Naive thymus-derived CD8-positive, alpha-beta T cell (primary cell): ENCODE measurements at places on chromosomes 4 and X. TPM values are rescaled to one million over a fixed set of nuclear protein-coding genes. Genes with fewer than 3 reads are reported as not detected.
A peak's percentile ranks its signal among the peaks of the same experiment; 100 is the strongest.

GRCh38 chrX:19810006-19810774 lies 77.2 kb downstream of the SH3KBP1 start:
- no peak for DNase-seq

DNA sequence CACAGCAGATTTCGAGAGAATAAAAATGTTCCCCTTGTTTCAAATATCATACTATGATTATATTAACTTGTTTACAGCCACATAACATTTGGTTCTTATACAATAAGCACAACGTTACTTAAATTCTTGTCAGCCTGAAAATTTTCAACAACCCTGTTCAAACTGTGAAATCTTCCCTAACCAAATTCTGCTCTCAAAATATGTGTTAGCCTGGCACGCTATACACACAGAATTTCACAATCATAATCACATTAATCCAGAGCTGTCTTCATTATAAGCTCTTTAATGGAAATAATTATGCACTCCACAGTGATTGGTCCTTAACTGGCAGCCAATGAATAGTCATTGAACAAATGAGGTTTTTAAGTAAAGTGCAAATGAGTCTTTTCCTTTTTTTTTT lies 7.3 kb upstream of the PRSS12 start:
- no peak for DNase-seq

GRCh38 chr4:114191496-114191895 lies 212.0 kb upstream of the ARSJ start:
- DNase-seq: no peak

DNA sequence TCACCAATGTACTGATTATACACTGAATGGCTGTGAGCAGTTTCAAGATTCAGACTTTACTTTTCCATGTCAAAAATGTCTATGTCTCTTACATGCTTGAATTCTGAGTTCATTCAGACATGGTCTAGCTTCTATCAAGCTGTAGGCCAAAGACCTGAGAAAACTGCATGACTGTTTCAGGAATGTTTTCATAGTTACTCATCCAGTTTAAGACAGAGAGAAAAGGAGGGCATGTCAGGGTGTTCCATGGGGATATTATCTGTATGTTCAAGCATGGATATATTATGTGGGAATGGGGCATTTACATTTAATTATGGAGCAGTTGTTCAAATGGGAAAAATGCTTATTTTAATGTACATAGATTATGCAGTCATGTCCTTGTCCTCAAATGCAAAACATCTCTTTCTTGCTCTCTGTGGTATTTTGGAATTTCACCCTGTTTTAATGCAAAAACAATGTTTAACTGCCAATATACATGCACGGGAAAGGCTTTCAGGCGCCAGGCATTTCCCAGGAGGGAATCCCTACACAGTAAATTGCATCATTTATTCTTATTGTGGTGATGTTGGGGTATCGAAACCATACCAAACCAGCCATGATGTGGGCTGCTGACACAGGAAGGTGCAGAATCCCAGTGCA lies 429.1 kb upstream of the INTU start:
- no peak for DNase-seq

DNA sequence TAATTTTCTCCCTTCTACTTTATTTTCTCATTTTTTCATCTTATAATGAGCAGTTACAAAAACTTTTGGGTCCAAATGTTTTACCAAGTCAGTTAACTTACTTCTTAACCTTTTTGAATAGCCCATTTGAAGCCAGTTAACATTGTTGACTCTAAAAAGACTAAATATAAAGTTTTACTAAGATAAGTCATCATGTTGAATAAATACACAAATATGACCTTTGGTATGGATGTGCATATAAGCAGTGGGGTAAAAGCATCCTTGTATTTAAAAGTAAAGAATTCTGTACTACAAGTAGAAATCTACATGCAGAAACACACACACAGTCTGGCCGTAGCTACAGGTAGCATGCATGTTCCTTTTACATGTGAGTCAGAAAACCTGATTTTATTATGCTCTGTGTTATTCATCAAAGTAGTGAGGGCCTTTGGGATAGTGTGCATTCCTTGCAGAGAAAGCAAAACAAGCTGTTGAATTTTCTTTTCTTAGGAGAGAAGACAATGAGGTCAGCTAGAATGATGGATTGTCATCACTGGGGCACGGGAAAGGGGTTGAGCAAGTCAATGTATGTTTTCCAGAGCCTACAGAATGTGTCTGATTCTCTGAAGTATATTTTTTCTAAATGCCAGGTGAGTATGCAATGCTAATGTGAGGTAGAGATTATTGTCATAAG lies 533.2 kb upstream of the AGA start:
- DNase-seq: no peak

GRCh38 chr4:68175562-68176155 lies 46.0 kb upstream of the TMPRSS11F start:
- peak; percentile 5 for DNase-seq

DNA sequence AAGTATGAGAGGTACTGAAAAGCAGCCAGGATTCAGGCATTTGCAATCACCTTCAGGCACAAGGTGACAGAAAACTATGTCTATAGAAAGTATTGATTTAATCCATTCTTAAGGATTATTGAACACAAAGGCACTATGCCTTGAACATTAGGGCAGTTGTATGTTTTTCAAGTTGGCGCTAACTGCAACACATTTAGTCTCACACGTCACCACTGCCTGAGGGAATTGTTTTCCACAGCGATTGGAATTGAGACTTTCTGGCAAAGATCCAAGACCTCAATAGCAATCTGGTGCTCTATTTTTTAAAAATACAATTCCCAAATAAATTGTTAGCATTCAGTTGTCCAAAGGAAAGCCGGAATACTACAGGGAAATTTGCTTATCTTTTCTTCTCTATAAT lies 52.7 kb upstream of the FTHL17 start:
- no peak for DNase-seq

GRCh38 chr4:143626134-143626911 lies 74.2 kb downstream of the FREM3 start:
- DNase-seq: no peak

- no peak for DNase-seq
Observed at GRCh38 chr4:152157629-152158028, 378.3 kb downstream of the FBXW7 start.

DNA sequence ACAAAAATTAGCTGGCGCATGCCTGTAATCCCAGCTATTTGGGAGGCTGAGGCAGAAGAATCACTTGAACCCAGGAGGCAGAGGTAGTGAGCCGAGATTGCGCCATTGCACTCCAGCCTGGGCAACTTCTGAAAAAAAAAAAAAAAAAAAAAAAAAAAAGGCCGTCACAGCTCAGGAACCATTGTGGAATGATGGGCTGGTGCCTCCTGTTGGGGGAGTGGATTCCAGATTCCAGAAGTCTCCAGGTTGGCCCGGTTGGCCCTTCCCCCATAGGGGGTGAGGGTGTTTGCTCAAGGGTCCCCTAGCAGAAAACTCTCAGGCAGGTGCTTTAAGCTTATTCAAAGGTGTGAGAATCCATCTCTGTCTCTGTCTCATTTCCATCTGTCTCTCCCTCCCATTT lies 11.5 kb downstream of the SH3TC1 start:
- DNase-seq: no peak

GRCh38 chr4:135412213-135412612 lies 1210.6 kb upstream of the PABPC4L start:
- DNase-seq: no peak

GRCh38 chr4:132479543-132479942 lies 669.6 kb upstream of the PCDH10 start:
- DNase-seq: no peak

DNA sequence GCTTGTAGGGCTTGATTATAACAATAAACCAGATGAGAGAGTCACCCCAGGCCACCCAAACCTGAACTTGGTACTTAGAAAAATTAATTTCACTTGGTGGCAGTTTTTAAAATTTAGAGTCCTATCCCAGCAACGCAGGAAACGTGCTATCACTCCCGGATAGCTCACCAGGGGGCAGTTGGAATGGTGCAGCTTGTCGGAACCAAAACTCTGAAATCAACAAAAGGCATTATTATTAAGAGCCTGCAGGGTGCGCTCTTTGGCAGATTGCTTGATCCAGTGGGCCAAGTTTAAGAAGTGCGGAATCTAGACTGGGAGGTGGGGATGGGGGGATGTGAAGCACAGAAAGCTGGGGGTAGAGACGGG lies 2.4 kb downstream of the FRAS1 start:
- no peak for DNase-seq

GRCh38 chr4:130747842-130748241 lies 1651.9 kb downstream of the C4orf33 start:
- DNase-seq: no peak

DNA sequence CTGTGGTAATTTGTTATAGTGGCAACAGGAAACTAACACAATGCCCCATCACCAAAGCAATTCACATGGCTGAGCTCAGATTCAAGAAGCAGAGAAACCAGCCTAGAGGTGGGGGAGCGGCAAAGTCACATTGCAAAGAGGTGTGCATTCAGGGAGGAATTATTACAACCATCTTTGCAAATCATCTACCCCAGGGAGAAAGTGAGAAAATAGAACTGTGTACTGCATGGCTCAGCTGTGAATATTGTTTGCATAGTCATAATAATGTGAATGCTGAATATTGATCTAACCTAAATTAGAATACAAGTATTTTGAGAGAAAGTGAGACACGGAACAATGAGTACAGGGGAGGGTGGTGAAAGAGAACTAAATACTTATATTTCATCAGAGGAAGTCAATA lies 387.9 kb downstream of the BCOR start:
- no peak for DNase-seq

GRCh38 chrX:9539605-9540387 lies 74.9 kb downstream of the TBL1X start:
- no peak for DNase-seq

DNA sequence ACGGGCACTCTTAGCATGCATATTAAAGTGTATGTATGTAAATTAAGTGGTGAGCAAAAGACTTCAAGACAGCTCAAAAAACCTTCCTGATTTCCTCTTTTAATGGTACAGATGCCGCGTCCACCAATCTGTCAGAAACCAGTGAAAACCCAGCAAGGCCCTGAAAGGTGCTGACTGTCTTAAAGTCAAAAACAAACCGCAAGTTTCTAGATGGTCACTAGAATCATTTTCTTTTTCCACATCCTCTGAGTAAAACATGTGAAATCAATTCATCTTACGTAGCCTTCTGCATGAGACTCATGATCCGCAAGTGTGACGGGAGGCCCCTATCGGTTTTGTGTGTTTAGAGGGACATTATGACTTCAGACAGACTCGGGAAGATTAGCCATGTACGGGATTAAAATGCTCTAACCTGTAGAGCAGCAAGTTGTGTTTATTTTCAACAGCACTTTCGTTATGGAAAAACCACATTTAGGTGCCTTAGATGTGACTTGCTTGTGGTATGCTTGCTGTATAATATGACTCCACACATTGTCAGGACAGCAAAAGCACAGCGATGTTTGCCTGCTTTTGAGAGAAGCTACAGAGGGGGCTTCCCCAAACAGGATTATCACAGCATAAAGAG lies 88.2 kb upstream of the STS start:
- DNase-seq: no peak

DNA sequence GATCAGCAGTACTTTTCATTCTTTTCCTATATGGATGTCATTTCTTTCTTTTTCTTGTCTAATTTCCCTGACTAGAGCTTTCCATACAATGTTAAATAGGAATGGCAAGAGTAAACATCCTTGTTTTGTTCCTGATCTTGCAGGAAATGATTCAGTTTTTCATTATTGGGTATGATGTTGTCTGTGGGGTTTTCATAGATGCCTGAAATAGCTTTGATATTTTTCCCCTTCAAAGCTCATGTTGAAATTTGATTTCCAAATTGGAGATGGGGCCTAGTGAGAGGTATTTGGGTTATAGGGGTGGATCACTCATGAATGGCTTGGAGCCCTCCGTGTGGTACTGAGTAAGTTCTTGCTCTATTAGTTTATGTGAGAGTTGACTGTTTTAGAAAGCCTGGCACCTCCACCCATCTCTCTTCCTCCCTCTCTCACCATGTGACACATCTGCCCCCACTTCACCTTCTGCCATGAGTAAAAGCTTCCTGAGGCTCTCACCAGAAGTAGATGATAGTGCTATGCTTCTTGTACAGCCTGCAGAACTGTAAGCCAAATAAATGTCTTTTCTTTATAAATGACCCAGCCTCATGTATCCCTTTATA lies 22.3 kb upstream of the VSIG1 start:
- no peak for DNase-seq

- DNase-seq: no peak
Observed at GRCh38 chr4:120691536-120691935, 231.0 kb downstream of the PRDM5 start.

DNA sequence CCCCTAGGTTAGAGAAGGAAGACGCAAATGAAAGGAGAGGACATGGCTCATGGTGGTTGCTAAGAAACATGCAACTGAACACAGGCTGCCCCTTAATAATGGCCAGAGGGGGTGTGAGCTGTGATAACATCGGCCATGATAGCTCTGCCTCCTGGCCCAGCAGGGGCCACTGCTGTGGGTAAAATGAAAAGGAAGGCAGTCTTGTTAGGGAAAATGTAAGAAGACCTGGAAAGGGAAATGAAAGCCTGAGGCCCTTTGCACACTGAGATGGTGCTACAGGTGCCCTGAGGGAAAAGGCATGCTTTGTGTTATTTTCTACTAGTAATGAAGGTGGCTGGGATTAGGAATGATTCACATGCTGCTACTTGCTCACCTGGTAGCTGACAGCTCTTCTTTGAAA lies 123.6 kb upstream of the MID1 start:
- DNase-seq: no peak

GRCh38 chr4:139721789-139722188 lies 56.2 kb downstream of the MGST2 start:
- DNase-seq: no peak

DNA sequence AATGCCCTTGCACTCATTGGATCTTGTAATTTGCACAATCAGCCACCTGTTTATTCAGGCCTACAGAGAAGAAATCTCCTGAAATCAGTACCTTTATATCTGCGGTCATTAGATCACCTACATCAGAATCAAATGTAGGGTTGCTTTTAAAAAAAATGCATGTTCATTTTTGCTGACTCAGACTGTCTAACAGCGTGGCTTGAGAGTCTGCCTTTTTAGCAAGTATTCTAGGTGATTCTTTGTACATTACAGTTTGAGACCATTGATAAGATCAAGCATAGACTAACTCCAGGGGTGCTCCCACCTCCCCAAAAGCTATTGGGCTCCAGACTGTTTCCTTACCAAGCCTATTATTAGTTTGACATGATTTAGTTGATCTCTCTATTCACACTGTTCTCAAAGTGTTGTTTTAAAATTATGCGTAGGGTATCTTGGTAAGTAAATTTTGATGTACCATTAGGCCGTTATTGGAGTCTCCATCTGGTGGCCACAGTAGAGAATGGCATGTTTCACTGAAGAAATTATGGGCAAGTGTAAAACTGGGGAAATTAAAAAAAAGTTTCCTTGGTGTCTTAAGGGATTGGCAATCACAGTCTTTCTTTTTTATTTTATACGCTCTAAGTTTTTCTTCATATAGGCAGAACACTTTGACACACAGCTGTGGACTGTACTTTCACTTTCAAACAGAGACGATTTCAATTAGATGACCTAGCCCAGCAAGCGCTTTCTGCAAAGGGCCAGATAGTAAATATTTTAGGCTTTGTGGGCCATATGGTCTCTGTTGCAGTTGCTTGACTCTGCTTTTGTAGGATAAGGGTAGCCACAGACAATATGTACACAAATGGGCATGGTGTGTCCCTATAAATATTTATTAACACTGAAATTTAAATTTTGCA lies 33.7 kb upstream of the MSL3 start:
- no peak for DNase-seq

The TACR3 gene
- not detected for total RNA-seq

The C4orf50 gene
- not detected for total RNA-seq

The SPANXB1 gene
- total RNA-seq: not detected

The RTL5 gene
- 0.36 TPM for total RNA-seq

The PNCK gene
- not detected for total RNA-seq

The SPANXN3 gene
- not detected for total RNA-seq

The RPS6KA6 gene
- total RNA-seq: 0.30 TPM

The LINC00632 gene
- not detected for total RNA-seq

The SLITRK2 gene
- not detected for total RNA-seq

The ENPEP gene
- total RNA-seq: not detected

The AREG gene
- 0.52 TPM for total RNA-seq
